Activated CD4-positive, alpha-beta memory T cell treated with anti-CD3 and anti-CD28 coated beads for 36 hours (primary cell): ENCODE measurements at places on chromosomes 12 and 14. TPM values are rescaled to one million over a fixed set of nuclear protein-coding genes. Genes with fewer than 3 reads are reported as not detected.

DNA sequence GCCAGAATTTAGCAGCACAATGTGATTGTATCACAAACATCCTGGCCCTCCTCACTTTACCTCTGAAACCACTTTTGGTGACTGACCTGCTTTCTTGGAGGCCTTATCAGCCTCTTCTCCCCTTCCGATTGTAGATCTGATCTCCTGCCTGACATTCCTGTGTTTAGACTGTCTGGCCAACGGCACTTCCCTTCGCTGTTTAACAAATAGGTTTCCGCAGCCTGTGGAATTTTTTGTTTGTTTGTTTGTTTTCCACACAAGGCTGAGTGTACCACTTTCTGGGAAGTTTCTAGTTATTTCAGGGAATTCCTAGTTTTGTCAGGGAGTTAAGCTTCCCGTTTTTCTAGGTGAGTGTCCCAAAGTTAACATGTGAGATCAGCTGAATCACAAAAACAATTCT lies 65.9 kb upstream of the CDKN3 start:
- no peak for DNase-seq

- no peak for DNase-seq
Measured at GRCh38 chr12:53378222-53378621, 1.8 kb upstream of the SP1 start.

TC2N gene
- total RNA-seq: 44.9 TPM

- no peak for DNase-seq
Measured at GRCh38 chr12:46492471-46493085, 120.0 kb upstream of the SLC38A2 start.

KRT74 gene
- not detected for total RNA-seq

B3GNT4 gene
- total RNA-seq: 2.3 TPM

KRT78 gene
- total RNA-seq: not detected
